Stimulated activated CD4-positive, alpha-beta T cell treated with anti-CD3 and anti-CD28 coated beads, TNF-alpha, amount 100 ng/mL, for 48 hours (primary cell): ENCODE measurements at places on chromosomes 7 and 10.

DNA sequence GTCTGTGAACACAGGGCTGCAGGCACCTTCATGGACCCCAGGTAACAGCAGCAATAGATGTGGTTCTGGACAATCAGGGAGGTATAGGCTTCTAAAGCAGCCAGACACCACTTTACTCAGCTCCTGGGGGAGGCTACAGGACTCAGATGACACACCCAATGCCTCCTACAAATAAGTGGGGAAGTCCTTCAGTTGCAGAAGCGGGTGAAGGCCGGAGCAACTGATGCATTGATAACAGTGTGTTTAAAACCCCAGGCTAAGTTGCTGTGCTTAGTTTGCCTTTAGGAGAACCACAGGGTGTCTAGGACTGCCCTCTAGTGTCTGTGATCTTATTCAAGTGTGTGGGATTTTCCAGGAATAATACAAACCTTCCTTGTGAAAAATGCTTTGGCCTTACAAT is 5.9 kb upstream of the ITGA8 start:
- no peak for DNase-seq

- DNase-seq = no peak
Observed at GRCh38 chr10:79116368-79116767, 47.6 kb downstream of the ZMIZ1 start.

DNA sequence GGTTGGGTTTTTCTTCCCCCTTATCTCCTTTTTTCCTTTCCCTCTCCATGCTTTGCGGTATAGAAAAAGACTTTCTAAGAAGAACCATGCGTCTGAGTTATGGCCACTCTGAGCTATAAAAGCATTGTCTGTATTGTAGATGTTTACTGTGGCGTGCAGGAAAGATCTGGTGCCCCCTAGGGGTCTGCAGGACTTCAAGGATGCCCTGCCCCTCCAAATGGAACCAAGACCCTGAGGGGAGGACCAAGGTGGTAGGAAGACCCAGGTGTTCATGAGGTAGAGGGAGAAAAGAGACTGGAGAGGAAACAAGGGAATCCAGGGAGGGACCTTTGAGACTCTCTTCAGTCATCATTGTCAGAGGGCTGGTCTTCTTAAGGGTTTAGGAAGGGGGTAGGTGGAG is 68.8 kb downstream of the CYP26A1 start:
- DNase-seq = no peak

DNA sequence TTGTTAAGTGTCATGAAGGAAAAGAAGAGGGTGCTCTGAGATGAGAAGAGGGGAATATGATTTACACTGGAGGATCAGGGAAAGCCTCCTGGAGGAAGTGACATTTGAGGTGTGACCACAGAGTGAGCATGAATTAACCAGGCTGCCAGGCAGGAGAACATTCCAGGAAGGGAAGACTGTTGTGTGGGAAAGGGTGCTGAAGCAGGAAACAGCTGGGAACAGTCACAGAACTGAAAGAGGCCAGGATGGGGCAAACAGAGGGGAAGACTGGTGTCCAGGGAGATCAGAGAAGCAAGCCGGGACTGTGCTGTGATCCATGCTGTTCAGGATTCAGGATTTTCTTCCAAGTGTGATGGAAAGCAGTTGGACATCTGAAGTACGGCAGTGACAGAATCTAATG is 14.9 kb downstream of the HIPK2 start:
- no peak for DNase-seq

DNA sequence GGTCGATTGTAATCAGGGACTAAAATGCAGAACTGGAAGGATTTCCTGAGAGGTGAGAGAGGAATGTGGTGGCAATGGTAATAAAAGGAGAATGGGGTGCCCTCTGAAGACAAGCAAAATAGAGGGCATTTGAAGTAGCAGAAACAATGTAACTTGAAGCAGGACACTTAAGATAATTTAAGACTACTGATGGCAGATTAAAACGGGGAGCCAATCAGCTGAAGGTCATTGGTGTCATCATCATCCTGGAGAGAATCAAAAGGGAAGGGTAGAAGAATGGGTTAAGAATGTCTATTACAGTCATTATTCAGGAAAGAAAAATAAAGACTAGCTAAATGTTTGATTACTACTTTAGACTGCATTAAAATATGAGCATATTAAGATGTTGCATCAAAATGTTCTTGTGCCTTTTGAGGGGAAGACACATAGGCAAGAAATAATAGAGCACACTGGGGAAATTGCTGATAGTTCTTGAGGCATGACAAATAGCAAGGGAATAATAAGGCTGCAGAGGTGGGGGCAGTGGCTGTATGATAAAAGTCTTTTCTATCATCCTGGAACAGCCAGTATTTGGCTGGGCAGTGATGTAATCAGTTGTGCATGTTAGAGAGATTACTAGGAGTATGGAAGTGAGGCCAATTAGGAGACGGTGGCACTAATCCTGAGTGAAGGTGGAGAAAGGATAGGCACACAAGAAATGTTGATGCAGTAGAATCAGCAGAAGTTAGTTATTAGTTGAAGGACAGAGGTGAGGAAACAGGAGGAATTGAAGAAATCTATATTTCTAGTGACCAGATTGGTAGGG is 60.2 kb downstream of the CCDC71L start:
- no peak for DNase-seq

DNA sequence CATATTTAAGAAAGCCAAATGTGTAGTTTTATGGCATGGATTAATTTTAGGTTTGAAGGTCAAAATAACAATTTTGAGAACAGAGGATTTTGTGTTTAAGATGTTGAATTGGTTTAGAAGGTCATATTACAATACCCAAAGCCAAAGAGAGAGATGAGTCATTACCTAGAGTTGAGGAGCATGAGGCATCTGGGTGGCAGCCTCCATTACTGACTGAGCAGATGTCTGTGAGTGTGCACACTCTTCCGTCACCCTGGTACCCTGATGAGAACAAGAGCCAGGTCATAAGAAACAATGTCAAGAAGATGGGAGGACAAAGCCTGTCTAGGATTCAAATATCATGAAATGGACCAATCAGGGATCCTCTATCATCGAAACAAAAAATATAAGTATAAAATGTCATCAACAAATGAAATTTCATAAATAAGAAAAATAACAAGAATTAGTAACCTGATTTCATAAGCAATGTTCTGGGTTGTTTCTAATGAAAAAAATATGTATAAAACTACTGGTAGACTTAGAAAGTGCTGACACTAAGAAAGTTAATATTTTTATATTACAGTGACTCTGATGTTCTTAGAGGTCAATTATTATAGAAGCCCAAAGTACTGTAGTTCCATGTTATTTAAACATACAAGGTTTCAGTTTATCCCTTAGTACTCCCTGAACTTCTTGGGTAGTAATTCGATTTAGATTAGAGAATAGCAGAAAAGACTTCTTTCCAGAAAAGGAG is 20.0 kb downstream of the CUBN start:
- DNase-seq = no peak

- no peak for DNase-seq
Observed at GRCh38 chr7:124686543-124687171, 78.9 kb downstream of the GPR37 start.

GRCh38 chr10:57628592-57629284 is 639.0 kb downstream of the IPMK start:
- DNase-seq = no peak

- DNase-seq = no peak
Observed at GRCh38 chr7:68900096-68900495, 698.2 kb upstream of the AUTS2 start.

DNA sequence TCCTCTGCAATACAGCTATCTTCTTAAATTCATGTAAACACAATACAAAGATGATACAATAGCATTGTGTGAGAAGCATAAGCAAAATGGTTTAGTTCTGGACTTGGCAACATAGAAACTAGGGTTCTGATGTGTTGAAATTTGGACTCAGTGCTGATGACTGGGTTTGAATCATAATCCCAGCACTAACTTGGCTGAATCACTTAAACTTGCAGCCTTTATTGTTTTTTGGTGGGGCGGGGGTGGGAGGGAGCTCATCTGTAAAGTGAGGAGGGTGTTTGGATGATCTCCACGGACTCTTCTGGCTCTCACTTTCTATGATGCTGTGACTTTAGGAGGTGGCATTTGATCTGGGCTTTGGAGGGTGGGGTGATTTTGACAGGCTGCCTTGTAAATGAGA is 158.2 kb downstream of the WNT2 start:
- no peak for DNase-seq

DNA sequence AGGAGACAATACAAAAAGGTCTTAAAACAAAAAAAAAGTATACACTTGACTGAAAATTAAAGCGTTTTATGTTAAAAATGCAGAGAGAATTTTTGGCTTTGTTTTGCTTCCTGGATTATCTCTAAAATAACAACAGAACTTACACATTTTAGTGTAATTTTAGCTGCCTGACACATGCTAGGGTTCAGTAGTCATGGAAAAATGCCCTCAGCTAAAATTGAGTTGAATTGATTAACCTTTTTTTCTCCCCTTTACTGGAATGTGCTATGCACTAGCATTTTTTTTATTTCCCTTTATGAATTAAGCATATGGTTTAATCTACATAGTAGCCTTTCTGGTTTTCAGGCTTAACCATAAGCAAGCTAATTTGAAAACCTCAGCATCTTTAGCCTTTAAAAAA is 89.9 kb downstream of the ZNF277 start:
- DNase-seq = no peak

- DNase-seq = no peak
Observed at GRCh38 chr7:124840435-124840834, 74.8 kb upstream of the GPR37 start.

DNA sequence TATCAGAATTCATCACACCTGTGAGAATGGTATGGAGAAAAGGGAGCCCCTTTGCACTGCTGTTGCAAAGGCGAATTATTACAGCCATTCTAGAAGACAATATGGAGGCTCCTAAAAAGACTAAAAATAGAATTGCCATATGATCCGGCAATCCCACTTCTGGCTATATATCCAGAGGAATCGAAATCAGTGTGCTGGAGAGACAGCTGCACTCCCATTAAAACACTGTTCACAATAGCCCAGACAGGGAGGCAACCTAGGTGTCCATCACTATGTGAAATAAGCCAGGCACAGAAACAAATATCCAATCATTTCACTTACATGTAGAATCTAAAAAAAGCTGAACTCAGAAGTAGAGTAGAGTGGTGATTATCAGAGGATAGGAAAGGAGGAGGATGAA is 26.0 kb upstream of the GJD4 start:
- no peak for DNase-seq

DNA sequence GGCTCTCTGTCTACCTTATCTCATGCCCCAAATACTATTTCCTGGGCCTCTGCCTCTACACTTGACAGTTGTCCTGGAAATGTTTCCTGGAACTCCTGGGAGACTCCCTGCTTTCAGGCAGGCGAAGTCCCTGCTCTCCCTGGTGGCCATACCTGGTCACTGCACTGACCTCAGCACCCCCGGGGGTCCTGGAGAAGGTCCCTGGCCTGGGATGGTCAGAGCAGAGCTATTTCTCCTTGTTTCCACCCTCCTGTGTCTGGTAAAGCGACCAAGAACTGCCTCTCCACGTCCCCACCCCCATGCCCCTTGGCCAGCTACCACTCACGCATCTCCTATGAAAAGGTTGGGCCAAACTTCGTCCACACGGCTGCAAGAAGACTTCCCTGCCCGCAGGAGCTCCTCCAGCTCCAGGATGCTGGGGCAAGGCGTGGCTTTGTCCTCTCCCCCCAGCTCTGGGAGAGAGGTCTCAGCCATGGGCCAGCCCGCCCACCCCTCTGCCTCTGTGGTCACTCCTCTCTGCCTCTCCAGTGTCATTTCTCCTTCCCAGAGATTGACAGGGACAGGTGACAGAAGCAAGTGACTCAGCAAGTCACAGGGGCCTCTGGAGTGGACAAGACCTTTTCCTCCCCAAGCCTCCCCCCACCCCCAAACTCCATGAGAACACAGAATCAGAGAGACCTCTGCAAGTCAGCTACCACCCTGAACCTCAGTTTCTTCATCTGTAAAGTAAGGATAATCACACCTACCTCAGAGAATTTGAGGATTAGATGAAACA is 2.6 kb upstream of the SAMD8 start:
- no peak for DNase-seq

DNA sequence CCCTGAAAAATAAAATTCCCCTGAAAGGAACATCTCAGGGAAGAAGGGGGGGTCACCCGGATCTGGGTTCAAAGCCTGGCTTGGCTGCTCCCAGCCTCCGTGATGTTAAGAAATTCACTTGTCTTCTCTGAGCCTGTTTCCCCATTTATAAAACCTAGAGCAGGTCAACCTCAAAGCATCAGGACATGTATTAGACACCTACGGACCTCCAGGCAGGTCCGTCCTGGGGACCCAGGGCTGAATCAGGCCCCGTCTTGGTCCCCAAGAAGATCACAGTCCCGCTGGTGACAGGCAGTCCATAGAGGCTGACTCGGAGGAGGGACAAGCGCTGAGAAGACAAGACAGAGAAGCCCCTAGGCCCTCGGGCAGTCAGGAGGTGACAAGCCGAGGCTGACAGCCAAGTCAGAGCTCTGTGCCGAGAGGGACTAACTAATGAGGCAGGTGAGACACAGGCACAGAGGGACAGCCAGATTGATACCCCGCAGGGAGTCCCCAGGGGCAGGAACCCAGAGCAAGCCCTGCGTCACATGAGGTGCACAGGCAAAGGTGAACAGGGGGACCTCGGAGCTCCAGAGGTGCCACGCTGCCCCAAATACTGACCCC is 2.9 kb downstream of the MYL10 start:
- no peak for DNase-seq

- DNase-seq = no peak
Observed at GRCh38 chr10:114874827-114875411, 53.3 kb downstream of the FHIP2A start.

GRCh38 chr7:36870625-36871354 is 146.5 kb upstream of the AOAH start:
- DNase-seq = no peak

DNA sequence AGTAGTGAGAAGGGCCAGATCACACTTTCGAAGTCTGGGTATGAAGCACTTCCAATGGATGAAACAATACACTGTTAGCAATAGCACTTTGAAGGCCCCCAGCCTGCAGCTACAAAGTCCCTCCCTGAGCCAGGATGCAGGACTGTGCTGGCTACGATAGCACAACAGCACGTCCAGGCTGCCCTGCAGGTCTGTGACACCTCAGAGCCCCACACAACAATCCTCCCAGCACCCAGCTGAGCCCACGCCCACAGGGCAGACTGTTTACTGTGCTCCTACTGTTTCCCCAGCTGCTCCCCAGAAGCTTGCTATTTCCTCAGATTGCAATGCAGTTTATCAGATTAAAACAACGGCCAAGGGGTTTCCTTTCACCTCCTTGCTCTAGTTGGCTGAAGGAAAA is 71.4 kb downstream of the HTR5A start:
- no peak for DNase-seq

DNA sequence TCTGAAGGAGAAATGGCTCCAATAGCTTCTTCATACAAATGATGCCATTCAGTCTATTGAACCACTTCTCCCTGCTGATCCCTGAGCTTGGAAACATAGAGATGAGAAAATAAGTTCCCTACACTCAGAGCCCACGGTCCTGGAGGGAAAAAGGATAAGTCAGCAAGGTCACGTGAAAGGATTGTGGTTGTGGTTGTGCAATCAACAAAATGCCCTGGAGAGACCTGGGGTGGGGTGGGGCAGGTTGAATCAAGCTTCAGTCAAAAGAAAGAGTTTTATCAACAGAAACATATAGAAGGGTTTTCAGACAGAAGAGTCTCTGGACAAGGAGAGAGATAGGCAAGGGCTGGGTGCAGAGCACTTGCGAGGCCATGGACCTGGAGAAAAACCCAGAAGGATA is 30.1 kb downstream of the C10orf90 start:
- DNase-seq = no peak
